NCI-H526 (cell line): ENCODE measurements at places on chromosomes 2 and 18.
A peak's percentile ranks its signal among the peaks of the same experiment; 100 is the strongest.

GRCh38 chr2:24586955-24587354, 95.9 kb downstream of the NCOA1 start:
- no peak for DNase-seq

DNA sequence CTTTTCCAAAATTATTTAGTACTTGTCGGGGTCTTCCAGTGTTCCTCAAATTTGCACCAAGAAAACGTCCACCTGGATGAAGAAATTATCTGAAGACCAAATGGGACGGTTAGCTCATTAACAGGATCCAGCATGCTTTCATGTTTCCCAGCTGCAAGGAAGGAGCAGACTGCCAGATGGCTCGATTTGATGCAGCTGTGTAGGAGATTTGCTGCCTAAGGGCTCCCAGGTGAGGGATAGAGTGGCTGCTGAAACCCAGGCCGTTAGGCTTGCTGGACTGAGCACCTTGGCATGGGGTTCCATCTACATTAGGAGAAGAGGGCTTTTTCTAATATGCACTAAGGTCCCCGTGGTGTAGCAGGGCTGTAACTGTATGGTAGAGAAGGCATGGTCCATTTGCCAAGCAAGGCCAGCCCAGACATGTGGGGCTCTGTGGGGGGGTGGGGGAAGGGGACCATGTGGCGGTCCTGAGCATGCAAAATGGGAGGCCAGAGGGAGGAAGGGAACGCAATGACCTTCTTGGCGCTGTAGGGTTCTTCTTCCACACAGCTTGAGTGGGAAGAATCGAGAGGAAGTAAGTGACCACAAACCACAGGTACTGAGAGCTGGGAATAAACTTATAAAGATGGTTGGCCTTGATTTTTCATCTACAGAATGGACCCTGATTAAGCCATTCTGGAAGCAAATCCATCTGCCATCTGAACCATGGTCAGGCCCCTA, 144.0 kb downstream of the TMEM163 start:
- no peak for DNase-seq

GRCh38 chr2:20370191-20370590, 19.5 kb upstream of the PUM2 start:
- DNase-seq = no peak

DNA sequence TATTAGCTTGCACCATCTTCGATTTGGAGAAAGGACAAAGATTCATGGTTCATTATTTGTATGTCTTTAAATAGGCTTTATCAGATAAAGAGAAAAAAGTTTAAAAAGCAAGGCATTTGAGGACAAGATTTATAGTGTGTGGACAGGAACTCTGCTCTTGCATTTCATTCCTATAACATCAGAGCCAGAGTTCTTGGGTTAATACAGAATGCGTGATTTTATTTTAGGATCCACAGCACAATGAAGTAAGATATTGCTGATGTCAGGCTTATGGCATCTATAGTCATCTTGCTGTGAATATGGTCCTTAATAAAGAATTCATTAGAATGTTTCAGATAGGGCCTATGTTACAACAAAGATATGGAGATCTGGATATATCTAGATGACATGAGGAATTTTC, 19.7 kb downstream of the RASGRP3 start:
- DNase-seq = no peak

- no peak for DNase-seq
Observed at GRCh38 chr2:74571058-74571457, 16.5 kb downstream of the DOK1 start.

- DNase-seq = no peak
Observed at GRCh38 chr2:16248571-16249105, 308.3 kb downstream of the MYCN start.

GRCh38 chr2:1125217-1125616, 174.6 kb downstream of the SNTG2 start:
- DNase-seq = no peak

DNA sequence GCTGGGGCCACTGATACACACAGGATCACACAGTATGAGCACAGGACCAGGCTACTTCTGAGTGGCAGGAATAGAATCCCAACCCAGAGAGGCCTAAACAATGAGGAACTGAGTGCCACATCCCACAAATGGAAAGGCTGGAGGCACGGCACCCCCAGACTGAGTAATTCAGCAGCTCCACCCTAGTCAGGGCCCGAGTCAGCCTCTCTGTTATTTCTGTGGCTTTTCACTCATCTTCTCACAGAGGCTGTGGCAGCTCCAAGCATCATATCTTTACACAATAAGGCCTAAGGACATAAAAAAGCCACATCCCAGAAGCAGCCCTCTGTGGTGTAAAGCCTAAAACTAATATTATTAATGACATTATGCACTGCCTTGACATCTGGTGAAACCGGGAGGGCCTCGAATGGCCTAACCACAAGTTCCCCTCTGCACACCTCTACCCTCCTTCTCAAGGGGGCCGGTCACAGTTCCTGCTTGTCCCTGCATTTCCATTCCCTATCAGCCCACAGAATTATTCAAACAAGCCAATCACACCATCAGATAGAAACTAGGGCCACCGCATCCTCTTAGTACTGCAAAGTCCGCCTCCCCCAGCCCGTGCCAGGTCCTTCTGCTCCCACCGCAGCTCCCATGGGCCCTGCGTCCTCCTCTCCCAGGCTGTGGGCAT, 12.5 kb upstream of the MAL start:
- no peak for DNase-seq

DNA sequence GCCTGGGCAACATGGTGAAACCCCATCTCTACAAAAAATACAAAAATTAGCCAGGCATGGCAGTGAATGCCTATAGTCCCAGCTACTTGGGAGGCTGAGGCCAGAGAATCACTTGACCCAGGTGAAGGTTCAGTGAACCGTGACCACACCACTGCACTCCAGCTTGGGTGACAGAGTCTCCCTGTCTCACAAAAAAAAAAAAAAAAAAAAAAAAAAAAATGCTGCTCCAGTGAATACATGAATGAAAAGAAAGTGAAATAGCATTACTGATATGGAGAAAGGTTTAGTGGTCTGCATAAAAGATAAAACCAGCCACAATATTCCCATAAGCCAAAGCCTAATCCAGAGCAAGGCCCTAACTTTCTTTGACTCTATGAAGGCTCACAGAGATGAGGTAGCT, 44.5 kb downstream of the METTL8 start:
- no peak for DNase-seq

GRCh38 chr2:86038291-86039081, 67.2 kb downstream of the POLR1A start:
- DNase-seq = no peak

- DNase-seq = no peak
Observed at GRCh38 chr2:11691076-11691660, 21.2 kb upstream of the NTSR2 start.

DNA sequence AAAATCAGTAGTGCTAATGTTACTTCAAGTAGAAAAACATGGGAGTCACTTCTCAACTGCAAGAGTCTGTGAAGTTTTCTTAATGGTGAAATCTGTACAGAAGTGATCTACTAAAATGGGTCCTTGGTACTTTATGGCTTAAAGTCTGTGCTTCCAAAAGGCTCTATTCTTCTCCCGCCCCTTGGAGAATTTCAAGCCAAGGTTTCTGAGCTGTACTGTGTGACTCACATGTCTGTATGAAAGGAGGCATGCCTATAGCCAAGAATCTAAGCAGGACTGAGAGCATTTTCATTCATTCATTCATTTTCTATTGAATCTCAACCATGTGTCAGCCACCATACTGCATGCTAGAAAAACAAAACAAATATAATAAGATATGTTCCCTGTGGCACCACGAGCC, 19.8 kb upstream of the DDX18 start:
- no peak for DNase-seq

DNA sequence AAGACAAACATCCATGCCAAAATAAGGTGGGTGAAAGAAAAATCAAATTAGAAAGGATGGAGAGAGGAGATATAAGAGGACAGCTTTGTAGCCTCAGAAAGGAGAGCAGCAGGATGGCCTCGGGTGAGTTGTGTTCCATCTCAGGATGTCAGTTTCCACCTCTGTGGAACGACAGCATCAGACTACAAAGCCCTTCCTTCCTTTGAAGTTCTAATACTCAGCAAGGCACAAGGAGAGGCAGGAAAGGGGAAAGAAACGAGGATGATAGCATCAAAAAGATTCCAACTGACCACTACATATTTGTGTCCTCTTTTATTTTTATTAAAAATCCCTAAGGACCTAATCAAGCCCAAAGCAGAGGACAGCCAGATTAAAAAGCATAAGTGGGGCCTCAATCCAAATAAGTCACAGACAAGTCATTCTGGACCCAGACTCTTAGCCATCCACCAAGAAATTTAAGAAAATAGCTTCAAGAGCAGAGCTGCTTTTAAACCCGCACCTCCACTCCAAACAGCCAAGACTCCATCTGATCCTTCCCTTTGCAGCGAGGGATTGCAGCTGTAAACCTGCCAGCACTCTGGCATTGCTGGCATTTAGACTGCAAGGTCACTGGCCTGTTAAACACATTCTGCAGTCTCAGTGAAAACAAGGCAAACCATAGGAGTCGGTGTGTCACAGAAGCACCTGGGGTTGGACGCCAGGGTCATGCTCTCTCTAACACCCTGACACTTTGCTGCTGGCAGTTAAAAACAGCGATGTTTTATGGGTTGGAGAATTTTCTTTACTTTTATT, 314.5 kb upstream of the CHAC2 start:
- no peak for DNase-seq

GRCh38 chr2:205117125-205117524, 565.2 kb upstream of the NRP2 start:
- no peak for DNase-seq

DNA sequence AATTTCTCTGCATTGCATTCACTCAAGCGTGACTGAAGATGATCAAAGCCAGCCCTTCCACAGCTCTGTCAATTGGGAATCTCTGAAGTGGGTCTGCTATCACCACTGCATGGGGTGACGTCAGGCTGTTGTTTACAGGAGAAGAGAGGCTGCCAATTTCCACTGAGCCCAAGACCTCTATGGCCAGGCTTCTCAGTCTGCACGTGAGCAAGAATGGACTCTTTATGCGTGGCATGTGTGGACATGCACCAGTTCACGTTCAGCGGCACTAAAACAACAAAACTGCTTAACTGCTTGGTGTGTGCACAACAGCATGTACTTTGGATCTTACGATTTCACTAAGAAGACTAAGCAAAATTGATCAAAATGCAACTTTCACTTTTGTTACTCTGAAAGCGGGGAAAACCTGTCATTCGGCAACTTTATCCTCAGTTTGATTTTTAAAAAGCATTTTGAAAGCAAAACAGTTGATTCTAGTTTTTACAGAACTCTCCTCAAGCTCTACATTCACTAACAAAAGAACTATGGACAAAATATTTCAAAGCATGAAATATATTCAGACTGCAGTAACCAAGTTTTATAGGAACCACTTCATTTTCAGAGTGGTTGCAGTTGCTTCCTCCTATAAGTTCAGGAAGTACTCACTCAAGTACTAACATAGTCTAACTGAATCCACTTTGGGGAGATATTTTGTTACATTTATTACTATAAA, 77.0 kb upstream of the SERTAD2 start:
- peak; percentile 63 for DNase-seq

DNA sequence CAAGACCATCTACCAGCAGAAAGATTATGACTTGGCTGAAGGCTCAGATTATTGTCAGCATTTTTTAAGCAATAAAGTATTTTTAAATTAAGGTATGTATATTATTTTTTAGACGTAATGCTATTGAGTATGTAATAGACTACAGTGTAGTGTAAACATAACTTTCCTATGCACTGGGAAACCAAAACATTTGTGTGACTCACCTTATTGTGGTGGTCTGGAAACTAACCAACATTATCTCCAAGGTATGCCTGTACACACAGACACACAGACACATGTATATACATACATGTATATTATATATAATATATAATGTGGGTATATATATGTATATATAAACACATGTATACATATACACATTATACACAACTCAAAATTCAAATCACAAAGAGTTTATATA, 9.1 kb upstream of the TMEFF2 start:
- DNase-seq = no peak

DNA sequence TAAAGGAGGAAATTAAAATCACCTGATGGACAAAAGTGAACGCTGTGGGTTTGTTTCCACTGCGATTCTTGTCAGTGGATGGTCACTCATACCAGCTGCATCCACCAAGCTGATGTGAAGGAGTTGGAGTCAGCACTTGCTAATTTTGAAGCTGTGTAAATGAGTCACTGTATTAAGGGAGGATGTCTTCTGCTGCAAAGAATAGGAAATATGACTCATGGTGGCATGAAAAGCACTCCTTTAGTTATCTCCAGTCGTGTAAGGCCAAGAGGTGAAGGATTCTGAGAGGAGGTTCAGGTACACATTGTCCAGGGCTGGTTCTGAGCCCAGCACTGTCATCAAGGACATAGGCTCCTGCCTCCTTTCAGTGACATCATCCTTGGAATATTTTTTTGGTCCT, 71.7 kb upstream of the SKOR2 start:
- no peak for DNase-seq

- DNase-seq = no peak
Observed at GRCh38 chr18:6537475-6537874, 122.8 kb upstream of the L3MBTL4 start.

DNA sequence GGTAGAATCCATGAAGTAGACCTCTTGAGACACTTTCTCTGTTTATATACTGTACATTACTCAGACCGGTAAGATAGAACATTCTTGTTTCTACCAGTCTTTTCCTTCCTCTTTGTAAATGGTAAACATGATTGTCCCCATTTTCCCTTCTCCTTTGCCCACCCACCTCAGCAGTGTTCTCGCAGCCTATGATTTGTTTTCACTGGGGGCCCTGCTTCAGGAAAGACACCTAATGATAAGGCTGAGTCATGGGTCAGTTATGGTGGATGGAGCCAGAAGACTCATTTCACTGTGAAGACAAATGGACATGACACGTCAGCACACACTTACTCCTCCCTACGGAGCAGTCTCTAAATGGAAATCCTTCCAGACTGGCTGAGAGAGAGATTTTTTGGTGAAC, 23.7 kb downstream of the CENPO start:
- no peak for DNase-seq

- DNase-seq = no peak
Observed at GRCh38 chr2:20868377-20868776, 45.5 kb upstream of the LDAH start.

DNA sequence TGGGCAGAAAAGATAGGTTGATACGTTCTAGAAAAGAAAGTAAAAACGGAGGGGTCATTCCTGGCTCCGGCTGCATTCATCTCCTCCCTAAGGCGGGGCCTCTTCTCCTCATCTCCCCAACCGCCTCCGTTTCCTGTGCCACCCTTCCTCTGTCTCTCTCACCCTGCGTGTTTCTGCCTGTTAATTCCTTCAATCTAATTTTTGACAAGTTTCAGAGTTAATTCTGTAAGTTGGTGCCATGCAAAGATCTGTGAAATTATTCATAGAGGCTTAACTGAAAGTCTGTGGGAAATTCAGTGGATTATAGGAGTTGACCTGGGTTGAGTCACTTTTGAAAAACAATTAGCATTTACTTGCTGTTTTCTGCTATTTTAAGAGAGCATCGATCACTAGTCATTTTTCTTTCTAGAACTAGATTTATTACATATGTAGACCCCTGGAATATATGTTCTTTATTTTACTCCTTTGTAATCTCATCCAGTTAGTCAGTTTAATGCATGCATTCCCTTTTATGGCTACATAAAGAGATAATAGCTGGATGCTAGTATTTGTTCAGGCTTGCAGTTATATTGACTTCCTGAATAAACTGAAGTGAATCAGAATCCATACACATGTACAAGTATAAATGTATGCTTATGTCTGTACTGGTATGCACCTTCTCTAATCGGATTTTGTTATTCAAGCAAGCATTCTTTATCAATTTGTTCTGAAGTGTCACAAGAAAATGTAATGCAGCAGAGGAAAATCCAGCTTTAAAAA, 91.1 kb downstream of the EML6 start:
- DNase-seq = no peak
